Skeletal muscle cell (primary cell): ENCODE measurements at places on chromosomes 13 and 19.

- DNase-seq = no peak
These were observed 568.5 kb downstream of the SLITRK6 start for GRCh38 chr13:85230691-85231093.

DNA sequence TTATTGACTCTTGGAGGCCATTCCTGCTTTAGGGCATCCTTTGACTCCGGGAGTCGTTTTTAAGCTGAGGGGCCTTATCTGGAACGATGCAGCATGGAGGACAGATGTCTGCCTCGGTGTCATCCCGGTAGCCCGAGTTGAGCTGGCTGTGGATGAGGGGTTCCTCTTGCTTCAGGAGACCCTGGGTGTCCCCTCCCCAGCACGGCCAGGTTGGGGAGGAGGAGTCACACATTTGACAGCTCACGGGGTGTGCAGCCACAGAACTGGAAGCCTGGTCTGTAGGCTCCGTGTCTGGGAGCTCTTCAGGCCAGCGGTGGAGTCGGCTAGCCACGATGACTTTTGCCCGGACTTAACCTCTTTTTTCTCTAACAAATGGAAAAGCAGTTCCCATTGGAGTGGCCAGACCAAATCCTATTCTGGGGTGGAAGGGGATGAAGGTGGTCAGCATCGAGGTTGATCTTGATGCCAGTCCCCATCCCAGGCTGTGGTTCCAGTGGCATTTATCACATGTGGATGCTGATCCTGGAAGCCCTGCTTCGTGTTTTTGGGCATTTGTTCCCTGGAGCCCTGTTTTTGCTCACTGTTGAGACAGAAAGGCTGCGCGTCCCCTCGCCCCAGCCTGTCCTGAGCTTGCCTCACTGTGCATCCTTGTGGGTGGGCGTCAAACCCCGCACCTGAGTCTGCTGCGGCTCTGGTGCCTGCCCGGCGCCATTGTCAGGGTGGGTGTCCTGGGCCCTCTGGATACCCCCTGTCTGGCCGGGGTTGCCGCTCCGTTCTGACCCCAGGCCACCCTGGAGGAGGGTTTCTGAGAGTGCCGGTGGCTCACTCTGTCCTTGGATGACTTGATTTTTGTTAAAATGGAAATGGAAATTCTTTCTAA is 12.0 kb downstream of the TFDP1 start:
- DNase-seq = no peak

- no peak for DNase-seq
These were observed 233.4 kb downstream of the KCNRG start for GRCh38 chr13:50248516-50249143.

GRCh38 chr19:8938576-8938975 is 71.6 kb downstream of the MUC16 start:
- no peak for DNase-seq

- DNase-seq = no peak
These were observed 443.9 kb upstream of the SLC10A2 start for GRCh38 chr13:103510007-103510535.

GRCh38 chr13:113776231-113777125 is 17.5 kb downstream of the TMEM255B start:
- no peak for DNase-seq

GRCh38 chr13:29362849-29363604 is 232.5 kb downstream of the SLC7A1 start:
- peak; percentile 8 for DNase-seq
